Suppressor macrophage treated with lipopolysaccharide for 1 hour (primary cell): ENCODE measurements at places on chromosomes 7 and 10.

DNA sequence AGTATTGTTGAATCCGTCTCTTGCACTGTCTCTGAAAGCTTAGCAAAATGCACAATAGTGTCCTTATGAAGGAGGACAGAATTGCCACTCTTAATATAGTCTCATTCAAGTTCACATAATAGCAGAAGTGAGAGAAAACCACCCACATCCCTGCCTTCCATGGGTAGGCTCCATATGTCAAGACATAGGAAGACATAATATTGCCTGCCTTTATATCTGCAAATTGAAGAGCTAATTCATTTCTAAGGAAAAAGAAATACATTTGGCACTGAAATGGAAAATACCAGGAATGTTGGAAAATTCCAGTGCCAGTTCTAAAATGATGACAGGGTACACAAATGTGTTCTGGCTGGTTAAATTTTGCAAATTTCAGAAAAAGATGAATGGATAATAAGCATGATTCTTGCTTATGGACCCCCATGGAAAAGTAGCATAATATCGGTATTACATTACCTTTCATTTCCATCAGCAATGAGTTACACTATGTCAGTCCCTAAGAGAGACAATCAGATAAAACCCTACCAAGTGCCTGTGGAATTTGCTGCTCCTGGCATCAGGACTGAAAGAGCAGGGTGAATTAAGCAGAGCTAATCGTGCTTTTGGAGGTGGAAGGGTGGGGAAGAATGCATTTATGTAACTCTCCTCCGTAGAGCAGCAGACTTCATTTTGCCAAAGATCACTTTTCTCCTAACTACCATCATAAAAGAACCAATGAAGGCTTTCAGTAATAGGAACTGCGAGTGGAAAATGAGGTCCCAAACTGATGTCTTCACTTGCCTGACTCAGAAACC, 312.6 kb downstream of the FGFR2 start:
- no peak for DNase-seq

- DNase-seq, result no peak
Measured at GRCh38 chr7:99106411-99106810, 37.5 kb downstream of the SMURF1 start.

DNA sequence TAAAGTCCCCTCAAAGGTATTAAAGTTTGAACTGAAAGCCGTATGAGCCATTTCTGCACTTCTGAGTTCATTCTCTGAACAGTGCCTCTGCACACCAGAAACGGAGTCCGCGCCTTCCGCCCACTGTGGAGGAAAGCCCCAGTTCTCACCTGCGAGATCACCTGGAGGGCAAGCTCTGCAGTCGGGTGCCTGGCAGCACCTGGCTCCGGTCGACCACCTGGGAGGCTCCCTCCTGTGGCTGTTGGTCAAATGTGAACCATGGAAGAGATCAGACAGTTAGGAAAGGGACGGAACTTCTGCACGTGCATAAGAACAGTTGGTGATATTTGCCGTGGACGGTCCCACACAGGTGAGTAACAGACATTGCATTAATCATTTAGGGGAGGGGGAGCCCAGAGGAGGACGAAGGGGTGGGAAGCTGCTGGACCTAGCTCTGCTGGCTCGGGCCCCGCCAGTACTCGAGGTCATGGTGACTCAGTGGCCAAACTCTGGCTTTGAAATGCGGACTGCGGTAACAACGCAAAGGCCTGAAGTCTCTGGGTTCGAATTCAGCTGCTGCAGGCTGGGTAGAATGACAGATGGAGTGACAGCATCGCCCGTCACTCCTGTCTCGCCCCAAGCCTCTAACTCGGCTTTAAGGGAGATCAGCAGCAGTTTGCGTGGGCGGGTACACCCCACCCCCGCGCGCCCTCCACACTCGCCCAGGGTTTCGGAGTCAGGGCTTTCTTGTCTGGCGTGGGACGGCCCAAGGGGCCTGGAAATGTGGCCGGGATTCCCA, 1.7 kb upstream of the DPYSL4 start:
- peak; percentile 1 for DNase-seq

DNA sequence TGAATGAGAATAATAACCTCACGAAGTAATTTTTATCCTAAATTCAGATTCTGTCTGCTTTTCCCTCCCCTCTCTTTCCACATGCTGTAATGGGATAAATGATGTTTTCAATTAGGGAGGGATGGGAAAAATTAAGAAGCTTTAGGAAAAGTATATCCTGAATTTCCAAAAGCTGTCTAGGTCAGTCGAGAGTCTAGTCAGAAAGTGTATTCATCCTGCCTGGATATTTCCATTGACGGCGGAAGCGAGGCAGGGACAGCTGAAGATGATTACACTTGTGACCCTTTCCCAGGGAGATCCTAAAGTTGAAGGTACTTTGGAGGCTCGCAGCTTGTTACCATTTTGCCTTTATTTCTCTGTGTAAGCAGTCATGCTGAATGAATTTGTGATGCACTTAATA, 204.1 kb downstream of the ZNF365 start:
- DNase-seq, result no peak

DNA sequence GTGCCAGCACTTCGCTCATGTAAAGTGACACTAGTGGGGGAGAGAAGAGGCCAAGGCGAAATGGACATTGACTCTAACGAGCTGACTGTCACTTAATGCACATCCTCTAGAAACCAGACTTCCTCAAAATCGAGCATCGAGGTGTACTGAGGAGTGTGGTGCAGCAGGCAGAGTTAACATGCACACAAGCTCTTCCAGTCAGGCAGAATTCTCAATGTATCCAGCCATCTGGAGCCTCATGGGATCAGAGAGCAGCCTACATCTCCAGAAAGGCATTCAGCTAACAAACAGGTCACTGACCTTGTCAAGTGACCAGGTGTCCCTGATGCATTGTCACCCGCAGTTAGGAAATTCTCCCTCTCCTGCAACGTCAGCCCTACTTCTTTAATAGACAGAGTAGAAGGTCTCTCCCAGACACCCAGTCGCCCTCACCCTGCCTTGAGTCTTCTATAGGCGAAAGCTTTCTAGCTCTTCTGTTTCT, 259.8 kb upstream of the AOAH start:
- no peak for DNase-seq

GRCh38 chr10:93601146-93601773, at the start of gene RBP4:
TSS of gene RBP4 (minus strand) at chr10:93601235. CDS start at chr10:93601028, 207 bp downstream.
- DNase-seq, result no peak

DNA sequence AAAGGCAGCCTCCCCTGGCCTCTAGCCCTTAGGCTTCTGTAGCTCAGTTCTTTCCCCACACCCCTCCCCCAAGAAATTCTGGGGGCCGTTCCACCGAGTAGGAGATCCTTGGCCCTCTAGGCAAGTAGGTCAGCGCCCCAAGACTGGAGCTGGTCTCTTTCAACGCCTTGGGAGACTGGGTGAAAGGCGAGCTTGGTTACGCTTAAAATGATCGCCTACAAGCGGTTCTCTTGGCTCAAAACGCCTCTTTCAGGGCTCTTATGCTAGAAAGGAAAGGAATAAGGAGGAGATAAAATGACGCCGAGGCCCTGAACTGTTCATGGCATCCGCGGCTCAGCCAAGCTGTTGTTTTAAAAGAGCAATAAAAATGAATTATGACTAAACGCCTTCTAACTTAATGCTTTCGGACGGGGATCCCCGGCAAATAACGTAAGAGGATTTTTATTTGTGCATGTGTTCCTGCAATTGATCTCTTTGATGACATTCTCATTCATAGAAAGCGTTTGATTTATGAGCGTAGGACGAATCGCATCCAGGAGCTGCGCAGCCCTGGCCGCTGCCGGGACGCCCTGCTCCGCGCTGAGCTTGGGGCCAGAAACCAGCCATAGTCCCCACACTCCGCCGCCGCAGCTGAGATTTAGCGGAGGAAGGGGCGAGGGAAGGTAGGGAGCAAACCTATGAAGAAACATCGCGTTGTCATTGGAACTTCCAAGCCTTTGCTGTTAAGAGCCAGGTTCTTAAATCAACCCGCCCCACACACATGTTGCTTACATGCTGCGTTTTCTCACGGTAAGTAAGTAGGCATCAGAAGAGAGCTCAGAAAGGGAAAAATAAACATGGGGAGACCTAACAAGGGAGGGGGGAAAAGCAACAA, 3.0 kb upstream of the HOXA1 start:
- peak; percentile 46 for DNase-seq

DNA sequence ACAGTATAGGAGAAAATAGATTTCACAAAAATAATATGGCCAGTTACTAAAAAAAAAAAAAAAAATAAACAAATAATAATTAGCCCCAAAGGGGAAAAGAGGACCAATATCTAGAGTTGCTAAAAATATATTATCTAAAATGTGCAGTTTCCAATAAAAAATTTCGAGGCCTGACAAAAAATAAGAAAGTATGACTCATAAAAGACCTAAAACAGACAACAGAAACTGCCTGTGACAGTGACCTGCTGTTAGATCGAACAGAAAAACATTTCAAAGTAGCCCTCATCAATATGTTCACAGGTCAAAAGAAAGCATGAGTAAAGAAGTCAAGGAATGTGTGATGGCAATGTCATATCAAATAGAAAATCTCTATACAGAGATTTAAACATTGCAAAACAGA, 11.8 kb upstream of the TSPAN12 start:
- DNase-seq, result no peak

- DNase-seq, result no peak
Measured at GRCh38 chr10:35355971-35356724, 19.8 kb downstream of the CCNY start.

DNA sequence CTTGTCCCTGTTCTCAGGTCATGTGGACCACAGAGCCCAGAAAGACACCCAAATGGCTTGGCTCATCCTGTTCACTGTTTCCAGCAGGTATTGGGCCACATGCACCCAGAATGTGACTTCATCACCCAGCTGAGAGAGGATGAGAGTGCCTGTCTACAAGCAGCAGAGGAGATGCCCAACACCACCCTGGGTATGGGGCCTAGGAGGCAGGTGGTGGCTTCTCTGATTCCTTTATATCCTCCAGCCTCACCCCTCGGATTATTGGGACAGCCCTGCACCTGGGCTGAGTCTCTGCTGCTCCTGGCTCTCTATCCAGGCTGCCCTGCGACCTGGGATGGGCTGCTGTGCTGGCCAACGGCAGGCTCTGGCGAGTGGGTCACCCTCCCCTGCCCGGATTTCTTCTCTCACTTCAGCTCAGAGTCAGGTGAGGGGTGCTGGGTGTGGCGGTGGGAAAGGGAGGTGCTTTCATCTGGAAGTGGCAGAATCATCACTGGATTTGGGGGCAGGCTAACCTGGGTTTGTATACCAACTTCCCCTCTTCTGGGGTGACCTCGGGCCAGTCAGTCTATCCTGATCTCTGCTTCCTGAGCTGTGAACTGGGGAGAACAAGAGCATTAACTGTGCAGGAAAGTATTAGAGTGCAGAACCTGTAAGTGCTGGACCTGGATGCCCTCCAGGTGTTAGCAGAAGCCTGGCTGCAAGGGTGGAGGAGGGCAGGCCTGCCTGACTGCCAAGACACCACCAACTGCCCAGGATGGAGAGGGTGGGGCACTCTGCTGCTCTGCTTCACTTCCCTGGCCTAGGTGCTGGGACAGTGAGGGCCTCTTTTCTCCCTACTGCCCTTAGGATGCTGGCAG, 5.2 kb downstream of the GHRHR start:
- no peak for DNase-seq

DNA sequence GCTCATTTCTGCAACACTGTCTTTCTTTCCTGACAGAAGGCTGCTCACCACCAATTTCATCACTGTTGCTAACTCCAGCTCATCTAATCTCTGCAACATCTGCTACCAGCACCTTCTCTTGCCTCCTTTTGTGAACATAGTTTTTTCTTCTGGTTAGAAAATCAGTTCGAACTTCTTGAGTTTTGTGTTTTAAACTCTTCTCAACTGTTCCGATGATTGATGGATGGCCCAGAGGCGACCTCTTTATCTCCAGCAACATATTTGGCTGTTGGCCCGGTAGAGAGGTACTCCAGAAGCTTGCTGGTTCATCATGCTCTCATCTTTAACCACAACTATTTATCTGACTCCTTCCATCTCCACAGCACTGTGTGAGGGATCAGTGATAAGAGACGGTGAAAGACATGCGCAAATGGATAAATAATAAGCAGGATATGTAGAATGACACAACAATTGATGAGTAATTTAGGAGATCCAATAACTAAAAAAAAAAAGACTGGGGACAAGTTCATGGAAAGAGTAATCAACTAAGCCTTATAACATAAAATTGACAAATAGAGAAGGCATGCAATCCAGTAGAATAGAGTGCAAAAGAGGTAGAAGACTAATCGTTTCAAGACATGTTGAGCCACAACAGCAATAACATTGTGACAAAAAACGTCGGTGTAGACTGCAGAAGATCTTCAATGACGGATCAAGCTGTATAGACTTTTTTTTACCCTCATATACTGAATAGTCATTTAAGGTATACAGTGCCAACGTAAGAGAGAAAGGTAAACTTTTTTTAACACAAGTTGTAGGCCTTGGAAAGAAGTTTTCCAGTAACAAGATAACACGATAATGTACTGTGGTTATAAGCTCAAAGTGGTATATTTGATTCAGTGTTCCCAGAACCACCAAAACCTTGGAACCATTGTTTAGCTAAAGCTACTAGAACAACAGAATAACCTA, 152.2 kb downstream of the CRPPA start:
- DNase-seq, result no peak

DNA sequence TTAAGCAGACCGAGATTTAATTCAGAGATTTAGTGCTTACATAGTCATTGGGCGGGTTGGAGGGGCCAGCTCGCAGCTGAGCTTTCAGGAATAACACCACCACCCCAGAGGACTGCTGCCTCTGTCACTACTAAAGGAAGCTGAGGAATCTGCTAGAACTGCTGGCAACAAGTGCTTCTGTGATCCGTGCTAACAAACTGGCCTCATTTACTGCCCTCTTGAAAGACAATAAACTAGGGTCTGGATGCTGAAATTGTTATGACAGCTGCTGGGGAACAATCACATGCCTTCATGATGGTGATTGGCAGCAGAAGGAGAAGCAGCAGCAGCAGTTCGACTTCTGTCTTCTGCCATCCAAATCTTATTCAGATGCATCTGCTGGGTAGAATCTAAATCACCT, 285.5 kb upstream of the TAC1 start:
- DNase-seq, result no peak

- peak; percentile 65 for DNase-seq
Measured at GRCh38 chr7:106774768-106775551, 90.1 kb upstream of the PIK3CG start.

DNA sequence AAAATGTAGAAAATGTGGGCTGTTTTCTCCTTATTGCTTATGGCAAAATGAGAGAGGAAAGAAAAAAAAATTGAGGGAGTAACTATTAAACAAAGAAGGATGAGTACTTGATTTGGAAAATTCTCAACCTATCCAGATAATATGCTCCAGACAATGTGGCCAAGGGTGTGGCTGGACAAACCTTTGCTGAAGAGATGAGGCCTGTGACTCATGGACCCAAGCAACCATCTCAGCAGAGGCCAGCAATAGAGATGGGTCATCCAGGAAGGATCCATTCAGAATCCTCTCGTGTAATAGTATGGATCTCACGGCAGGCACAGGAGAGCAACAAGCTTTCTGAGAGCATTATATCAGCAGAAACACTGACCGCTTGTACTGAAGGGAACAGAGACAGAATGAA, 120.3 kb upstream of the CELF2 start:
- no peak for DNase-seq

GRCh38 chr10:71782917-71783490, 9.7 kb upstream of the VSIR start:
- peak; percentile 56 for DNase-seq

GRCh38 chr7:18829858-18830285, 287.6 kb downstream of the TWIST1 start:
- DNase-seq, result peak; percentile 28
